T-cell (primary cell): ENCODE measurements at places on chromosomes 11 and 22. TPM values are rescaled to one million over a fixed set of nuclear protein-coding genes. Genes with fewer than 3 reads are reported as not detected.

The SMC1B gene
- total RNA-seq: not detected

The DCDC1 gene
- total RNA-seq: 0.12 TPM

The CHRM4 gene
- 2.8 TPM for total RNA-seq

The FAM227A gene
- total RNA-seq: not detected

DNA sequence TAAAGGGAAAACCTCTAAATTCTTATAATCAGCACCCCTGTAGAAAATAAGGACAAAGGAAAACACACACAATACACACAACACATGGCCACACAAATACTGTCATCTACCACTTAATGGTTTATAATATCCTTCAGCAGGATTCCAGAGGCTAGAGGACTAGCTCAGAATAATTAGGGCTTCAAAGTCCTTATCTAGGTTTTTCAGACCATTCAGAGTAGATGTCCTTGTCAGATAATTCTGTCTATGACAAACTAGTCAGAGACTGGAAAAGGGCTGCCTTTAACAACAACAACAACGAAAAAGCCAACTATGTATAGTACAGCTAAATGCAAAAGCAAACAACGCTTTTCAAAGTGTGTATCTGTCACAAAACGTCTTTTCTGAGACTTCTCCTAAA lies 456.5 kb upstream of the CNTN5 start:
- no peak for DNase-seq
